Osteoblast (primary cell): ENCODE measurements at places on chromosomes 12 and 14.

- DNase-seq = no peak
These were observed 7.7 kb downstream of the PPP1R3E start for GRCh38 chr14:23294734-23295561.

- DNase-seq = no peak
These were observed 379.3 kb downstream of the RAD51B start for GRCh38 chr14:68198713-68199495.

DNA sequence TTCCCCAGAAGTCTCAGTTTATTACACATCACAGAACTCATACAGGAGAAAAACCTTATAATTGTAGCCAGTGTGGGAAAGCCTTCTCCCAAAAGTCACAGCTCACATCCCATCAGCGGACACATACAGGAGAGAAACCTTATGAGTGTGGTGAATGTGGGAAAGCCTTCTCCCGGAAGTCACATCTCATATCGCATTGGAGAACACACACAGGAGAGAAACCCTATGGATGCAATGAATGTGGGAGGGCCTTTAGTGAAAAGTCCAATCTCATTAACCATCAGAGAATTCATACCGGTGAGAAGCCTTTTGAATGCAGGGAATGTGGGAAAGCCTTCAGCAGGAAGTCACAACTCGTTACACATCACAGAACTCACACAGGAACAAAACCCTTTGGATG lies 20.1 kb downstream of the ZNF84 start:
- no peak for DNase-seq

DNA sequence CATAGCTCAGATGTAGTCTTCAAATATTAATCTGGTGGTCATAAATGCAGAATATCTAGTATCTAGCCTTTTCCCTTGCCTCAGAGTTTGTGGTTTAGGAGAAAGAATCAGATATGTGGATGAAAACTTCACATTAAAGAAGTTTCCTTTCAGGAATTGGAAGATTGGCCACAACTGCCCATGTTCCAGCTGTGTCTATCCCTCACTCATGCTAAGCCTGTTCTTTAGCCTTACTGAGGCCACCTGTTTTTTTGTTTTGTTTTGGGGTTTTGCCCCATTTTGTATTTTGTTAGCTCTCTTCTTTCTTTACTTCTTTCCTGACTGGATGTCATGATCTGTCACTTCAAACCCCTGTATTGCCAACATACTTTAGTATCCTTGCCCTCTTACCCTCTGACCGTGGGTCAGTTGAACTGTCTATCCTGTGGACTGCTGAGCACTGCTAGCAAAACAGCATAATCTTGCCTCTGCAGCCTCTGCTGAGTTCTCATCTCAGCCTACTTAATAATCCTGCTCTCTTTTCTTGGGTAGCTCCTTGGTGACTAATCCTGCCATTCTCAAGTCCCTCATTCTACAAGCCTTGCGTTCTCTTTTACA lies 22.0 kb upstream of the CCT2 start:
- no peak for DNase-seq

DNA sequence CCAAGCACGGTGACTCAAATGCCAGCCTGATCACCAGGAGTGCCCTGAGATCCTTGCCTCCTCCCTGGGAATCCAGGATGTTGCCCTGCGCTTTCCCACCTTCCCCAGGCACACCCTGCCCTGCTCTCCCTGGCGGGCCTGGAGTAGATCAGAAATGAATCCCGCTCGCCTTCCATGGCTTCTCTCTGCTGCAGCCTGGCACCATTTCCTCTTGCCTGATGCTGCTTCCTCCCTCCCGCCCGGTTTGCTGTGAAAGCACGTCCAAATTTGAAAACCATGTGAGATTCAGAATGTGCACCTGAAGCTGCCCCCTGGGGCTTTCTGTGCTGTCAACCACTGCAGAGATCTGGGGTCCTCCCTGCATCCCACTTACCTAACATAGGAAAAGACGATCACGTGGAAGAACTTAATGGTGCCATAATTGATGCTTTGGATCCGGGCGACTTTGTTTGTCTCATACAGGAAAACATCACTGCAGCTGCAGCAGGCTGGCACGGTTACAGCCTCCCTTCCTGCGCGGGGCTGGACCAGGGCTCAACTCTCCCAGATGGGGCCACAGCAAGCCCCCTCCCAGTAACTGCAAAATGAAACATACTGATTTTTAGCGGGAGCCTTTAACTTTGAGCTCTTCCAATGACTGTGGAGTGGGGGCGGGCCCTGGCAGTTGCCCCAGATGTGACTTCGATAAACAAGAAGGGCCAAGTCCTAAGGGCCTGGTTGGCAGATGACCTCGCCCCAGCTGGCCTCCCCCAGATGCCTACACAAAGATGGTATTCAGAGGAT lies 24.9 kb upstream of the C12orf76 start:
- DNase-seq = peak; percentile 88

DNA sequence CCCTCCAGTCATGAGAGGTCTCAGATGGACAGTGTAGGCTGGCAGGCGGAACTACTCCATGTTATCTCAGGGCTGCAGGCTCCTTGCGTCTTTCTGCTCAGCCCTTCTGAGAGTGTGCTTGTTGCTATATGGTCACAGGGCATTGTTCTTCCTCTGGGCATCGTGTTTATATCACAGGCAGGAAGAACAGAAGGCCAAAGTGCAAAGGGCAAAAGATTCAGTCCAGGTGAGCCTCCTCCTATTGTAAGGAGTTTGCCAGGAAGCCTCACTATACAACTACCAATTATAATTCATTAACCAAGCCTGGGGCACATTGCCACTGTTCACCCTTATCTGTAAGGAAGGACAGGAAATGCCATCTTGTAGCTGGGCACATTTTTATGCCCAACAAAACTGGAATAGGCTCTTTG lies 195.5 kb upstream of the KITLG start:
- DNase-seq = no peak

- no peak for DNase-seq
These were observed 68.7 kb downstream of the RPAP3 start for GRCh38 chr12:47636908-47637780.

DNA sequence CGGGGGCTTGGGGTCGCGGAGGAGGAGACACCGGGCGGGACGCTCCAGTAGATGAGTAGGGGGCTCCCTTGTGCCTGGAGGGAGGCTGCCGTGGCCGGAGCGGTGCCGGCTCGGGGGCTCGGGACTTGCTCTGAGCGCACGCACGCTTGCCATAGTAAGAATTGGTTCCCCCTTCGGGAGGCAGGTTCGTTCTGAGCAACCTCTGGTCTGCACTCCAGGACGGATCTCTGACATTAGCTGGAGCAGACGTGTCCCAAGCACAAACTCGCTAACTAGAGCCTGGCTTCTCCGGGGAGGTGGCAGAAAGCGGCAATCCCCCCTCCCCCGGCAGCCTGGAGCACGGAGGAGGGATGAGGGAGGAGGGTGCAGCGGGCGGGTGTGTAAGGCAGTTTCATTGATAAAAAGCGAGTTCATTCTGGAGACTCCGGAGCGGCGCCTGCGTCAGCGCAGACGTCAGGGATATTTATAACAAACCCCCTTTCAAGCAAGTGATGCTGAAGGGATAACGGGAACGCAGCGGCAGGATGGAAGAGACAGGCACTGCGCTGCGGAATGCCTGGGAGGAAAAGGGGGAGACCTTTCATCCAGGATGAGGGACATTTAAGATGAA lies 630 bp downstream of the FOS start:
- DNase-seq = peak; percentile 92

GRCh38 chr12:62885242-62885641 lies 49.7 kb downstream of the PPM1H start:
- no peak for DNase-seq

- peak; percentile 58 for DNase-seq
These were observed 78.6 kb downstream of the KCNK13 start for GRCh38 chr14:90140298-90140955.

DNA sequence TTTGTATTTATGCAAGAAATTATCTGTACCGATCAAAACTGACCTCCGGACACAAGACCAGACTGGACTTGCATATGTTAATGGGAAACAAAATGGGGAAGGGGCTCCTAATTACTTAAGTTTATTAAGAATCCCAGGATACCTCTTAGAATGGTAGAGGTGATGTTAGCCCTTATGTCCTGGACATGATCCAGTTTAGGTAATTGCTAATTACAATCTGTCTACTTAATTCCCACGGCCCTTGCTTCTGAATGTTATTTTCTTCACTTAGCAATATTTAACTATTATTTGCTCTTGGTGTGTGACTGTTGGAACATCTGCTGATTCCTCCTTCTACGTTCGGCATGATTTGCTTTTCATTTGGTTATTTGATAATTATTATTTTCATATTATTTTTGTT lies 644.0 kb downstream of the DIO2 start:
- no peak for DNase-seq

DNA sequence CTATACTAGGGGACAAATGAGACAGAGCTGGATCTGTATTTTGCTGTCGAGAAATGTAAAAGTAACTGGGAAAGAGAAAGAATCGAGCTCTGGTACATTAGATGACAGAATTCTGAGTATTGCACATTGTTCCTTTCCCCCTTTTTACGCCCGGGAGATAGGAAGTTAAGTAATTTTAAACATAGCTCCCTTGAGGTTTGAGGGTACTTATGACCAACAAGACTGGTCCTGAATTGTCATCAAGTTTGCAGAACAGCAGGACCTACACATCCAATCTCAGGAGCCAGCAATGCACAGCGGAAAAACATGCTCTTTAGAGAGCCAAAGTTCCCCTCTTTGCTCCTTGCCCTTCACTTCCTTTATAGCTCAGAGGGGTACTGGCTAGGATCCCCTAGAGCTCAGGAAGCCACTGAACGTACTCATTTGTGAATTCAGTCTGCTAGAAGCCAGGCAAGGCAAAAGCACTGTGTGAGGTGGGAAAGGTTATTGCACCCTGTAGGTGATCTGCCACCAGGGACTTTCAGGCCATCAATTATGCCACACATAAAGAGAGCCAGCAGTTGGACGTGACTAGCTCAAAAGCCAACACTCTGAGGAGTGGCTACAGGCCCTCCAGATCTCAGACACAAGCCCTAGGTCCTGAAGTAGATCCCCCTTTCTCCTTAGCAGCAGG lies 333.8 kb downstream of the KCNH5 start:
- DNase-seq = no peak

- DNase-seq = peak; percentile 88
These were observed 16.1 kb downstream of the TAMALIN start for GRCh38 chr12:52022841-52023181.

- DNase-seq = no peak
These were observed 27.8 kb downstream of the PLEKHG3 start for GRCh38 chr14:64732066-64732465.
